ENCODE measurements at places on chromosomes 5 and 9.

DNA sequence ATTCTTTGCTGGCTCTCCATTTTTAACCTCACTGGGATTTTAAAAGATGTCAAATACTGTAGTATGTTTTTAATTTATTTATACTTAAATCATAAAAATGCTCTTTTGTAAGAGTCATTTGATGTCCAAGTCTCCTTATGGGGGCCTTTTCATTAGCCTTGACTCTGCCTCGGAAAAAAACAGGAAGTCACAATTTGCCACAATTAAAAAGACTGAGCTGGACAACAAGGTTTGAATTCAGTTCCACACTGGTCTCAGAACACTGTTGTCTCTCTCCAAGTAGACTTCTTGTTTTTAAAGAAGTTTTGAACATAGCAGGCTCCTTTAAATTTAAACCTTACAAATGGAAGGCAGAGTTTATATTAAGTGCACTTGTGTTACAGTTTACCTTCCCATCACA is 444.2 kb downstream of the ACTL7B start:
- no peak for DNase-seq

DNA sequence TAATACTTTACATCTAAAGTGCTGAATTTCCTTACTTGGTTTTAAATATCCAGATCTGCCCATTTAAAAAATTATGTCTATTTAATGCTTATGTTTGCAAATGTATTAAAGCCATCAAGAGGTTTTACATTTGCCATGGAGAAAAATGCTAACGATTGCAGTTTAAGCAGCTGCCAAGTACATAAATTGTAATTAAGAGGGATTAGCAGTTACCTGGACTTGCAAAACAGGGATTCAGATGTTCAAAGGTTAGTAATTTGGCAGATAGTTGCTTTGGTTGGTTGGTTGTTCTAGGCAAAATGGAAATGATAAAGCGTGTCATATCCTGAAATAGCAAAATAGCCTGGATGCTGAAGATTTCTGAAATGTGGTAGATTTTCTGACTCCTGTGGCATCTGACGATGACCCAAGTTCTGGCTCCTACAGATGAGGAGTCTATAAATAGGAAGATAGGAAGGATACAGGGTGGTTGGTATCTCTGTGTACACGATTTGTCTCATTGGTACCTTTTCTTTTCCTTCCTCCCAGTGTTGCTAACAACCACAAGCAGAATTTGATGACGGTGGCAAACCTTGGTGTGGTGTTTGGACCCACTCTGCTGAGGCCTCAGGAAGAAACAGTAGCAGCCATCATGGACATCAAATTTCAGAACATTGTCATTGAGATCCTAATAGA is 282.9 kb downstream of the NR3C1 start:
- no peak for DNase-seq

DNA sequence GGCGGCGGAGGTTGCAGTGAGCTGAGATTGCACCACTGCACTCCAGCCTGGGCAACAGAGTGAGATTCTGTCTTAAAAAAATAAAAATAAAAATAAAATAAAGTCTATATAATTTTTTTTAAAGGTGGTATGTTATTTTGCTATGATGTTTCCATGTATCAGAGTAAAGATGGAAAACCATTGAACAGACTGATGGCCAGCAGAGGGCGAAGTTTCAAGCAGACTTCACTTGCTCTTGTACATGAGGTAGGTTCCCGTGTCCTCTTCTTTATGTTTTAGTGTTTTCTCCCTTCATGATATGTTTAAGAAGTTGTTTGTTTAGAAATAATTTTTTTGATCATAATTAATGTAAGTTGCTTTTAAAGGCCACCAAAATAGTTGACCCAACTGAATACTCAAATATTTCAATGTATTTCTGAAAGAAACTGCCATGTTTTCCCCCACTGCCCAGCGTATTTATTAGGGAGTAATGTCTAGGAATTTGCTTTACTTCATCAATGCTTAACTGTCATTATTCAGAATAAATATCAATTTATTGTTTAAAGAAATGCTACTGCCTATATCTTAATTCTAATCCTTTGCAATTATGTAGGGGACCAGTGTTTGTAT is 146.4 kb downstream of the HACD4 start:
- peak; percentile 13 for DNase-seq

- DNase-seq: no peak
Observed at GRCh38 chr5:87393331-87393730, 19.4 kb downstream of the CCNH start.

- DNase-seq: no peak
Observed at GRCh38 chr5:109697339-109697738, 7.6 kb downstream of the MAN2A1 start.

DNA sequence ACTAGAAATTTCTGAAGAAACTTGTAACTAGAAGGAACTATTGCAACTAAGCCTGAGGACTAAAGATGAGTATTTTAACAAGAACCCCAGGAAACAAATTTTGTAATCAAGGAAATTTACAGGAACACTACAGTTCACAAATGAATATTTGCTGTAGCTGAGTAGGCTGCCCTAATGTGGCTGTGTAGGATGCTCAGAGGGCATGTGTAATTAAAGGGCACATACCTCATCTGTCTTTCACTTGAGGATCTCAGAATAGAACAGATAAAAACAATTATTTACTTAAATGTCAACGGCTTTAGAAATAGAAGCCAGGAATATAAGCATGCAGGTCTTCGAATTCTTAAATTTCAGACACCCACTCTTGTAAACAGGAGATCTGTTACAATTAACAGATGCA is 119.8 kb downstream of the MED27 start:
- no peak for DNase-seq

DNA sequence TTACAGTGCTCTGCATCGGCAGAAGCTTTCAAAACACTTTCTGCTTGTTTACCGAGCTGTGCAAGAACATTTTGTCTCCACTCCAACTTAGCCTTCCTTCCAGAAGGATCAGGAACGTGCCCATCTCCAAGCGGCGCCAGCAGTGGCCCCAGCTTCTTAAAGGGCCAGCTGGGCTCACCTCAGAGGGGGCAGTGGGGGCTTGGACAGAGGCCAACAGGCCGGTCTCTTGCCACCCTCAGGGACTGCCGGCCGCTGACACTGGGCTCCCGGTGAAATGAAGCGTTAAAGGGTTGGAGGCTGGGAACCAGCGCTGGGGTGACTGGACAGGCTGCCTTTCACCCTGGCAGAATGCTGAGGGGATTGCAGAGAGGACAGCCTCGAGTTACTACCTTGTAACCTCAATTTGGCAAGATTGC is 67.0 kb upstream of the RNU6ATAC start:
- no peak for DNase-seq

DNA sequence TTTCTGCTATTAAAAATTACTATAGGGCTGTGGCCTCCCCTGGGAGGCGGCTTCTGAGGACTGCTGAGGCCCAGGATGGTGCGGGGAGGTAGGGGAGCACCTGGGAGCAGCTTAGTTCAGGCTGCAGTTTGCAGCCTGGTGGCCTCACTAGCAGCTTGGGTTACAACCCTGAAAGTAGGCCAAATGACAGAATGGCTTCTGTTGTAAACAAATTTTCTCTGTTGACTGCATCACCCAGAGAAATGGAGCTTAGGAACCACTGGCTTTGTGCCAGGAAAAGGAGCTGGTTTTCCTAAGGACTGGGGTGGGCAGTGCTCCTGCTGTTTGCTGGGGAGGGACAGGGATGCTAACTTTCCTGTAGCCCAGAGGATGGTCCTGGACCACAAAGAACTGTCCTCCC is 130.3 kb downstream of the ENTREP1 start:
- DNase-seq: no peak

- DNase-seq: no peak
Observed at GRCh38 chr5:172569861-172570558, 71.1 kb upstream of the NEURL1B start.

DNA sequence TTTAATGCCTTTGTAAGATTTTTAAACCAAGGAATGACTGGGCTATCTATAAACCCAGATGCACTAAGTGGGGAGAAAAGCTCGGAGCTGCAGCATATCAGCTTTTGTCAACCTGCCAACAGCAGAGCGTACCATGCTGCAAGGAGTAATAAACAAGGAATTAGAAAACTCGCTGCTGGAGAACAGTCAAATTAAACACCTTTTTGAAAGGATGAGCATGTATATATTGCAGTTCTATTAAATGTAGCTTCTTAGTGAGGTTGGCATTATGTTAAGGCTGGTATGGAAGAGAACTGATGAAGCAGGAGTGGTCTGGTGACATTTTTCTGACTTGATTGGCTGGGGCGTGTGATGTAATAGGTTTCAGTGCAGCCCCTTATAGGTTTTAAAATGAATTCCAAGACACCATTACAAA is 74.7 kb downstream of the PIK3R1 start:
- no peak for DNase-seq

GRCh38 chr9:34377404-34377746 is 677 bp upstream of the MYORG start:
- no peak for DNase-seq

DNA sequence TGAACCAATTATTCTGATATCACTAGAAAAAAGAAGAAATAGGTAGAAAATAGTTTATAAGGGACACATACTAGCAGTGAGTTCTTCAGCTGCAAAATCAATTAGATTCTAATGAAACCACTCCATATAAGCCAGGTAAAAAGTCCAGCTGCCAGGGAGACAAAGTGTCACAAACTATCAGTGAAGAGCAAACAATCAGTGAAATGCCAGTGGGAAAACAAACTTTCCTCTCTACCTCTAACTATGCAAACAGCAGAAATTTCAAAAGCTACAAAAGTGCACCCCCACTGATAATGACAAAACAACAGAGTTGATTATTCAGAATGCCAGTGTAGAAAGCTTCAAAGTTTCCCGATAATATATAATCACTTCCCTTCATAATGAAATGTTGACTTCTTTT is 637.2 kb upstream of the ITGA1 start:
- no peak for DNase-seq

- DNase-seq: no peak
Observed at GRCh38 chr9:77005216-77005615, 14.2 kb upstream of the FOXB2 start.

DNA sequence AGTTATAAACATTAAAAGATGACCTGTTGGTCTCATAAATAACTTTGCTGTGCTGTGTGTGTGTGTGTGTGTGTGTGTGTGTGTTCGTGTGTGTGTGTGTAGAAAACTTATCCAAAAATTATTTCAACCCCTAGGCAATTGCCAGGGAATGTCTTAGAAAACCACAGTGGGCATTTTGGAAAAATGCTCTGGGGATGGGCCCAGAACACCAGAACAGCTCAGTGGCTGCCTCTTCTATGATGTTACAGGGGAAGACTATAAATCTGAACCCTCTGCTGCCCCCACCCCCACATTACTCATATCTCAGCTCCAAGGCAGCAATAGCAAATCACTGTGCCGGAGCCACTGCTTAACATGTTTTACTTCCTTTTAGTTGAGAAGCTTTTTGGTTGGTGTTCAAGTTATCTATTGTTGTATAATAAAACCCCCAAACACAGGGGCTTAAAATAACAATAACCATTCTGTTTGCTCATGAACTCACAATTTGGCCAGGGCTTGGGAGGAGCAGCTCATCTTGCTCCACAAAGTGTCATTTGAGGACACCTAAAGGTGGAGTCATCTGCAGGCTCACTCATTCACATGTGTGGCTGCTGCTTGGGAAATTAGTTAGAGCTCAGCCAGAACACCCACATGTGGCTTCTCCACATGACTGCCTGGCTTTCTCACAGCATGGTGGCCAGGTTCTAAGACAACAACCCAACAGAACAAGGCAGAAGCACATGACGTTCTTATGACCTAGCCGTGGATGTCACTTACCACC is 40.4 kb downstream of the ACTBL2 start:
- no peak for DNase-seq

DNA sequence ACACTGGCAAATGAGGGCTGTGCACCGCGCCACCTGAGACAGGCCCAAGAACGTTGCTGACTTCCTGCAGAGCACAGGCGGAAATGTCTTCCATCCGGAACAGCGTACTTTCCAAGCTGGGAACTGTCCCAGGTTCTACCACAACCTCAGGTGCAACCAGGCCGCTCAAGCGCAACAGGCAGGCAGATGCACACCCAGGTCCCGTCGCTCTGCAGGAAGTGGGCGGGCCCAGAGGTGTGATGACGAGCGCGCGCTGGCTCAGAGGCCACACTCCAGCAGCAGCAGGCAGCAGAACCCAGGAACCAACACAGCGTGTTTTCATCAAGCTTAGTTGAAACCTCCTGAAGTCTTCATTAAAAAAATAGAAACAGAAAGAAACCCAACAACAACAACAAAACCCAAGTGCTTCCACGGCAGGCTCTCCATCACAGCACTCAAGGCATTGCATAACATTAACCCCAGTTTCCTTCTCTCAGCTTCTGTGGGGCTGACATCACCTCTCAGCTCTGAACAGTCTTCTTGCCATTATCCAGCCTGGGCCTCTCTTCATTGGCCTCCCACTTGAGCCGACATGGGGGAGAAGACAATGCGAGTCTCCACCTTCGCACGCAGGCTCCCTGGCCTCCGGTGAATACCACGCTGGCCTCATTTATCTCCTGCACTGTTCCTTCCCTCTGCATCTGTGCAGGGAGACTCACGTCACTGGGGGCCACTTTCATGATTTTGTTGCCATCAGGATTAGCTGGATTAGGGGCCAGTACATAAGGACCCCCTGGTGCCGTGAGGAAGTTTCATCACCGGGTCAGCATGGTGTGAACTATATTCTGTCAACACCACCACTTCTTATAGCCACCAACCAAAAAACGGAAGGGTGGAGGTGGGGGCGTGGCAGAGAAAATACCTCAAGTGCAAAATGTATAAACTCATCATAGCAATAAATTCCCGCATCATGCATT is 22.1 kb downstream of the PTCH1 start:
- peak; percentile 68 for DNase-seq

- no peak for DNase-seq
Observed at GRCh38 chr5:172795318-172795977, 24.5 kb upstream of the DUSP1 start.

GRCh38 chr9:135816651-135816970 is 90.7 kb downstream of the CAMSAP1 start:
- no peak for DNase-seq

GRCh38 chr5:96885518-96886338 is 9.4 kb downstream of the ERAP2 start:
- DNase-seq: no peak

DNA sequence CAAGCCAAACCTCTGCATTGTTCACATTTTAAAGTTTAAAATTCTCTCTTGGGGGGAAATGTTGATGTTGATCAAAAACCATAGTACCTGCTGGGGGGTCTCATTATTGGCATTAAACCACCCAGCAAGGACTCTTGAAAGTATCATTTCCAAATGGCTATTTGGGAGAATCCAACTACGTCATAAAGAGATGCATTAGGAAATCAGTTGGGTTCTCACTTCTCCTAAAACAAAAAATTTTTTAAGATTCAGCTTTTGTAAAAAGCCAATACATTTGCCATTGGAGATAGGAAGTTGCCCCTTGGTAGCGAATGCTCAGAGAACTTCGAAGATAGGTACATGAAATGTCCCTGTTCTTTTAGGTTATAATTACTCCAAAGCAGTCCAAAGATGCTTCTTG is 96.4 kb downstream of the GNAQ start:
- no peak for DNase-seq

DNA sequence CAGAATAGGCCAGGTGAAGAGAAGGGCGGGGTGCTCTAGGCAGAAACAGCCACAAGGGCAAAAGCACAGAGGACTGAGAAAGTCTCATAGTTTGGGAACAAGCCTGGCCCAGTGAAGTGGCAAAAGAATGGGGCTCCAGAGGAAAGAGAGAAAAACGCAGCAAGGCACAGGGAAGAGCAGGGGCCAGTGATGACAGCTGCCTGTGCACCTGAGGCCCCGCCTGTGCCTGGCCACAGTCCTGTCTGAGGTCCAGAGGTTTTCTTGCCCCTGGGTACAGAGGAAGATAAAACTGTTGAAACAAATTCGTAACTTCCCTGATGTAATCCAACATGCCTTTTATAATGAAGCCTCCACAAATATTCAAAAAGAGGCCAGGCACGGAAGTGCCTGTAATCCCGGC is 22.0 kb downstream of the FRRS1L start:
- no peak for DNase-seq

GRCh38 chr5:58497386-58497785 is 6.2 kb downstream of the GAPT start:
- DNase-seq: no peak

All from stimulated activated CD8-positive, alpha-beta memory T cell treated with anti-CD3 and anti-CD28 coated beads, Interleukin-12 subunit alpha, Interleukin-12 subunit beta, amount 100 ng/mL, for 4 hours (primary cell).